ENCODE measurements at places on chromosomes 6 and 20. TPM values are rescaled to one million over a fixed set of nuclear protein-coding genes. Genes with fewer than 3 reads are reported as not detected.
A peak's percentile ranks its signal among the peaks of the same experiment; 100 is the strongest.

- no peak for DNase-seq
Measured at GRCh38 chr6:16239798-16240123, 1.4 kb downstream of the GMPR start.

GABRR2 gene
- not detected for total RNA-seq

WFDC12 gene
- total RNA-seq = not detected

GRCh38 chr6:29909985-29910384 lies 32.3 kb upstream of the HLA-A start:
- peak; percentile 20 for DNase-seq

DNA sequence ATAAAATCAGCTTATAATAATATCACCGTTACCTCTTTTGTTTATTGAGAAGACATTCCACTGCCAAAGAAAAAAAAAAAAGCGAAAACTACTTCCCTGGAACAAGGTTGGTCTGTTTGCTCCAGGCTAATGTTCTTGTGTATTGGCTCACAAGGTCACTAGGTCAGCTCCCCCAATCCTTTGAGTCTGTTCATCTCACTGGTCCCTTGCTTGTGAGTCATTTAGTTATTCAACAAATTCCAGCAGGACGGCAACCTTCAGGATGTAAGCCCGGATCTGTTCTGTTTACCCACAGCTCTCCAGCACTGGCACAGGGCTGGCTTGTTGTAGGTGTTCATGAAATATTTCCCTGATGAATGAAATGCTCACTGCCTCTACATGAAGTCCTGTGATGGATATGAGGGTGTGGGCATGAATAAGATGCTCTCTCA lies 3.3 kb downstream of the ARHGAP40 start:
- peak; percentile 92 for DNase-seq

All from MCF 10A (cell line).